GM12891 (cell line): ENCODE measurements at places on chromosomes 3 and 15.

DNA sequence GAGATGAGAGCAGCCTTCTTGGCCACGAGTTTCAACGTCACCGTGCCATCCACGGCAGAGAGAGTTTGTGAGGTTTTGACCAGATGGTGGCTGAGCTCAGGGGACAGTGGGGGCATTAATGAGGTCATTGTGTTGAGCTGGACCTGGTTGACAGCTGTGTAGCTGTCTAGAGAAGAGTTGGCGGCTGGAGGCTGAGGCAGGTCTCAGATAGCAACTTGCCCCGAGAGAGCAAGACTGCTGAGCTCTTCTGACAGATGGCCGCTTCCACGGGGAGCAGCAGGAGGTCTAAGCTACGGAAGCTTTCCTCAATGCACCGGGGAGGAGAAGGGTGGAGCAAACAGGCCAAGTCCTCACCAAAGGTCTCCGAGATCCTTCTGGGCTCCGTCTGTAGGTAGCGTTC, 44.8 kb upstream of the EIF5A2 start:
- DNase-seq: no peak

DNA sequence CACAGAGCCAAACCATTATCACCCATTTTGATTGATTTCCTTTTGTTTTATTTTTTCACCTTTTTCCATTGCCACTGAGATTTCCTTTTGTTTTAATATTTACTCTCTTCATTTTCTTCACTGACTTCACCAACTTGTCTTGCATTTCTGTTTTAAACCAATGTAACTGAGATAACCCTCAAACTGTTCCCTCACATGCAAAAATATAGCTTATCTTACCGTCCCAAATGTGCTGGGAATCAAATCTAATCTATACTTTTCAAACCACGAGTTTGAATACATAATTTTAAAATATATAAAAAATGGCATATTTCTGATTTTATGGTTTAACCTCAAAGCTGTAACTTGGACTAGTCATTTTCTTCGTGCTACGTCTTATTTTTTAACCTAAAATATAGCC, 143.8 kb downstream of the PLD1 start:
- DNase-seq: no peak

- DNase-seq: no peak
Observed at GRCh38 chr3:66644549-66644948, 143.7 kb upstream of the LRIG1 start.

DNA sequence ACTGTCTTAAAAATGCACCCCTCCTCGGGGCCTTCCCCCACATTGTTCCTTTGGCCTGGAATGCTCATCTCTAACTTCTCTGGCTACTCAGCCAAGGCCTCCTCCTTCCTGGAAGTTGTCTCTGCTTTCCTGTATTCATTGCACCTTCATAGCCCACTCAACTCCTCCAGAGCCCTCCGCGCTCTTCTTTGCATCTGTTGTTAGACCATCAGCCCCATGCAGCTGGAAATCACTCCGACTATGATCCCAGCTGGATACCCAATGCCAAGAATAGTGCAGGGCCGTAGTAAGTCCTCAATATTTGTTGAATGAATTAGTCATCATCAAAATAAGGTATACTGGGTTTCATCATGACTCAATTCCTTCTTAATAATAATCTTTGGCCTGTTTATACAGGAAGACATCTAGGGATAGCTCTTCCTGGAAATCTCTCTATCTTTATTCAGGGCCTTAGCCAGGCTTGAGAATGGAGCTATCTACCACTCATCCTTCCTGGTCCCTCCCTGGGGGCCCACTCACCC, 112.7 kb downstream of the SYNPR start:
- no peak for DNase-seq

DNA sequence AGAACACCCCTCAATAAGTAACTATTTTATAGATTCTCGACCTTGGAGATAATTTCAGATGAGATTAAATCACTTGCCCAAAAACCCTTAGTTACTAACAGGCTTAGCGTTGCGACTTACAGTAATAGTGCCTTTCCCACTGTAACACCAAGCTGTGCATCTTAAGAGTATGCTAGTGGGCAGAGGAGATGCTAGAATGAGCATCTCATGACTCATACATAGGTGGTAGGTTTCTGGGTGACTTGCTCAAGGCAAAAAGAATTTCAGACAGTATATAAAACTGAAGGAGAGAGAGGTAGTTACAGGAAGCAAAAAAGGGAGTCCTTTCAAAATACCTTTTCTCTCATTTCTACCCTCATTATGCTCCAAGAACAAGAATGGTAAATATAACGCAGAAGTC, 3.9 kb downstream of the KATNBL1 start:
- no peak for DNase-seq

GRCh38 chr3:78831446-78831972, 936.3 kb downstream of the ROBO1 start:
- no peak for DNase-seq

DNA sequence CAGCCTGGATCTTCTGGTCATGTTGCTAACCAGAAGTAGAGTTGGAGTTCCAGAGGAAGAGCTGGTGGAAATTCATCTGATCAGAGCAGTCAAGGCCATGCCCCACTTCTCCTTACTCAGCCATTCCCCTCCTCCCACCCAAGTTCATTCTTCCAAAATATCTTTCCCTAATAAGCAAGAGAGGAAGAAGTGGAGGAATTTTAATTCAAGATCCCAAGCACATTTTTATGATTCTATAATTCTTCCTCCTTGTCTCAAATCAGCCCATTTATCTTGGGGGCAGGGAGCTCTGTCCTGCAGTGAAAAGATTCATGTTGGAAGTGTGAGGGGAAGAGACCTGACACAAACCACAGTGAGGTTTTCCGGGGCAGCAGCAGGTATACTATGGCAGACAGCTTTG, 85.0 kb upstream of the GALNT15 start:
- no peak for DNase-seq

DNA sequence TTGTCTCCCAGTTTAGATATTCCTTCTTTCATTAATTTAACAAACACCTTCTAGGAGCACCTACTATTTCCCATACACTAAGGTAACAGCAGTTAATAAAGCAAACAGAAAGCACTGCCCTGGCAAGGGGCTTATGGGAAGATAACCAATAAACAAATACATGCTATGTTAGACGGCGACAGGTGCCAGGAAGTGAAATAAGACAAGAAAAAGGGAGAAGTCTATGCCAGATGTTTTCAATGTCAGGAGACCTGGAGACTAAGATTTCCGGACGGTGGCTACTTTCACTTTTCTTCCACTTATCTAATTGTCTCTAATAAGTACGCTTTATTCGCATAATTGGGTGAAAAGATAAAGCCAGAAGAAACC, 32.5 kb upstream of the ZNF445 start:
- no peak for DNase-seq
